ENCODE measurements at places on chromosomes 2 and 18.

DNA sequence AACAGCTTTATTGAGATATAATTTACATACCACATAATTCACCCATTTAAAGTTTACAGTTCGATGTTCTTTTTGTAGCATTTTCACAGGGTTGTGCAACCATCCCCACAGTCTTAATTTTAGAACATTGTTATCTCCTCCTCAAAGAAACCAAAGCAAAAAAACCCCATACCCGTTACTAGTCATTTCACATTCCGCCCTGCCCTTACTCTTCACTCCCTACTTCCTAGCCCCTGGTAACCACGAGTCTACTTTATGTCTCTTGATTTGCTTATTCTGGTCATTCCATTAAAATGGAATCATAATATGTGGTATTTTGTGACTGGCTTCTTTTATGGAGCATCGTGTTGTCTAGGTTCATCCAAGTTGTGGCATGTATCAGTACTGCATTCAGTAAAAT lies 137.7 kb downstream of the TANC1 start:
- no peak for DNase-seq

DNA sequence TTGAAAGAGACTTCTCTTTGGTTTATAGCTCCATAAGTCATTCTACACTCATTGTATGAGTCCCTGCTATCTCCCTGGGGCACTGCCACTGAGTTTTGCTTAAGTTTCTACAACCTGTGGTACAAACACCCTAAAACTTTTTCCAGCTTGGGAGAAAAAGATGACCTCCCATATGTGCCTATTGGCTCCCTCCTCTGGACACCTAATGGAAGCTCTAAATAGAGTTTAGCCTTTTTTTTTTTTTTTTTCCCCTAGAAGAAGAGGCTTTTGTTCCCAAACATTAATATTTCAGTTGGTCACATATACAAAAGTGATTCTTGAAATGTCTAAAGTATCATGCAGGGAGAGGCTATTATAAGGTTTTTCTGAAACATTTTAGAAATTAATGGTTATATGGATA lies 547.2 kb upstream of the TMEFF2 start:
- DNase-seq = no peak

GRCh38 chr2:100411841-100412292 lies 5.6 kb downstream of the CHST10 start:
- no peak for DNase-seq

DNA sequence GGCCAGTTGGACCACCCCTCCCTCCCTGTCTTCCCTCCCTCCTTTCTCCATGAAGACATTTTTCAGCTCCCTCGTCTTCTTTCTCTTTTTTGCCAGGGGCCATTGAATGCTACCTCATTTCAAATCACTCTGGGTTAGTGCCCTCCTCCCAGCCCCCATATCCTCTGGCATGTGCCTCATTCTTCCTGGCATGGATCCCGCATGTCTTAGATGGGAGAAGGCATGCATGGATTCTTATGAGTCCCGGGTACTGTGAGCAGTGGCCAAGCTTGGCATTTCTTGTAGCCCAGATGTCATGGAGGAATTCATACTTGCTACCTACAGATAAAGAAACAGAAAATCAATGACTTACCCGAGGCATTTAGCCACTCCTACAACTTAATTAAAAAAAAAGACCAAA lies 9.0 kb upstream of the HAAO start:
- no peak for DNase-seq

DNA sequence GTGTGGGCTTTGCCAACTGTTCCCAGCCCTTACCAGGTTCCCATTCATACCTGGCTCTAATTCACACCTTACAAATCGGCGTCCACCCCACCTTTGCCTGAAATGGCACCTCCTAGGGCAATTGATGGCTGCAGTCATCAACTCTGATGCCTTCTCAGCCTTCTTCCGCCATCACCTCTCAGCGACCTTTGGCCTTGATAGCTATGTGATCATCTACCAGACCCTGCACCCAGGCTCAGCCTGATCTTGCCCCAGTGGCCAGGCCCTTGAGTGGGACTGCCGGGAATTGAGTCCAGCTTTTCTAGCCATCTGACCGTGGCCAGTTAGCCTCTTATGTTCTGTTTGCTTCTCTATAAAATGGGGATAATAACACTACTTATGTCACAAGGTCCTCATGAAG lies 32.5 kb downstream of the PSD4 start:
- no peak for DNase-seq

- DNase-seq = no peak
Measured at GRCh38 chr2:159265171-159265576, 21.3 kb downstream of the WDSUB1 start.

- no peak for DNase-seq
Measured at GRCh38 chr18:33034212-33034611, 261.4 kb upstream of the KLHL14 start.

- no peak for DNase-seq
Measured at GRCh38 chr2:156511122-156511521, 74.9 kb downstream of the GPD2 start.

- no peak for DNase-seq
Measured at GRCh38 chr2:133599211-133599803, 31.0 kb upstream of the NCKAP5 start.

DNA sequence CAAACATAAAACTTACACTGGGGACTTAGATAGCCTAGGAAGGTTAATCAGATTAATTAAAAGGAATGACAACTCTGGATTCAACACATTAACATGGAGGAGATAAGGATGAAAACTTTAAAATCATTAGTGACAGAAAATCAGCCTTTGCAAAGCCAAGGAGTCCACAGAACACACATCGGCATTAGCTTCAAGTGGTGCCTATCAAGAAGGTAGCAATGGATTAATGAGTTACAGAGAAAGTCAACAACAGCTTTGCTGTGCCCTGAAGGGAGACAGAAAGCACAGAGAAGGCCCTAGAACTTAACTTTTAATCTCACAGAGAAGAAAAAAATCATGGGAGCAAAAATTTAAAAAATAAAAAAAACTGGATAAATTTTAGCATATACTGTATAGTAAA lies 88.6 kb downstream of the KCNH7 start:
- no peak for DNase-seq

DNA sequence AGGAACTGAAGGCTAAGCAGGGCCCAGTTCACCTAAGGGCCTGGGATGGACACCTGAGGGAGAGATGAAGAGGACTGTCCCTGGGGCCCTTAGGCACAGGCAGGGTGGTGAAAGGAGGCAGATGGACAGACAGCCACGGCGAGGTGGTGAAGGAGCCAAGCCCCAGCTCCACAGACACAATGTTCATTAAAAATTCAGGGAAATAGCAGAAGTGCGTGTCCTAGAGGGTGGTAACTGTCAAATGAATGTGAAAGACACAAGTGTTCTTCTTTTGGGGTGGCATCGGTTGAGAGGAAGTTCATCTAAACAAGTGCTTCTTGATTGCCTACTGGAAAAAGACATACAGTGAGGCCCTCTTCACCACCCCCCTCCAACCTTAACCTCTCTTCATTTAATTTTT lies 76.2 kb upstream of the SIX2 start:
- DNase-seq = no peak

- no peak for DNase-seq
Measured at GRCh38 chr2:123717636-123718334, 307.3 kb upstream of the CNTNAP5 start.

All from iPS DF 19.7 (cell line).